ENCODE measurements at places on chromosomes 11 and 22.

GRCh38 chr11:73428227-73428626 lies 52.0 kb downstream of the RELT start:
- no peak for DNase-seq

- no peak for DNase-seq
Observed at GRCh38 chr22:17871726-17872458, 97.6 kb upstream of the BID start.

GRCh38 chr11:26575946-26576345 lies 3.9 kb upstream of the MUC15 start:
- no peak for DNase-seq

- DNase-seq = no peak
Observed at GRCh38 chr11:78070621-78071020, 7.0 kb downstream of the THRSP start.

DNA sequence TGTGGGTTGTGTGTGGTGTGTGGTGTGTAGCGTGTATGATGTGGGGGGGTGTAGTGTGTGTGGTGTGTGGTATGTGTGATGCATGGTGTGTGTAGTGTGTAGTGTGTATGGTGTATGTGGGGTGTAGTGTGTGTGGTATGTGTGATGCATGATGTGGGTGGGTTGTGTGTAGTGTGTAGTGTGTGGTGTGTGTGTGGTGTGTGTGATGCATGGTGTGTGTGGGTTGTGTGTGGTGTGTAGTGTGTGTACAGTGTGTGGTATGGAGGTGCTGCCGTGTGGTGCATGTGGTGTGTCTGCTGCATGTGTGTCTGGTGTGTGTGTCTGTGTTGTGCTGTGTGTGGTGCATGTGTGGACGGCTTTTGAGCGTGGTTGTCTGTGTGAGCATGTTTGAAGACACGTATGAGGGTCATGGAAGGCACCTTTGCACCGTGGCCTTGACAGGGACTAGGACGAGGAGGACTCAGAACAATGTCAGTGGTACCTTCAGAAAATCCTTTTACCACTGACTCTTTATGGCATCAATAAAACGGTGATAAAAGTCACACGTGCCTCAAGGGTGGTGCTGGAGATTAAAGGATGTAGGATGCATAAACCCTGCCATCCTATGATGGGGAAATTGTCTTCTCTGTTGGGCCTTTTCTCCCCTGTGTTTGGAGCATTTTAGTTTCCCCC lies 328.7 kb upstream of the B3GAT1 start:
- no peak for DNase-seq

DNA sequence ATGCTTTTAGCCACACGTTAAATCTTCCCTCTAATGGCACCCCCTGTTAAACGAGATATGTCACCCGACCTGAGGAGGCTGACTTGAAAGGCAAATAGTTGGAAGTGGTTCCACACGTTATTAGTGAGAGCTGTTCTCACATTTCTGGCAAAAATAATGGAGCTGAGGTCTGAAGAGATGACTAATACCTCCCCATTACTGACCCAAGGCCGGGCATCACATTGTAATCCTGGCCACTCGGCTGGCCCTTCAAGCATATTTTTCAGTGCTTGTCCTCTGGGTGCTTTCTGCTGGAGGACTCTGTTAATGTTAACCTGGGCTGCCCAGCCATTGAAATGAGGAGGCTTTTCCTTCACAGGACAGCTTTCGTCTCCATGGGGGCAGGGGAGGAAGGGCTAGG lies 260.0 kb upstream of the CADM1 start:
- DNase-seq = no peak

GRCh38 chr11:108897071-108897481 lies 232.2 kb downstream of the DDX10 start:
- no peak for DNase-seq

- no peak for DNase-seq
Observed at GRCh38 chr22:37407856-37408255, 19.4 kb downstream of the ELFN2 start.

DNA sequence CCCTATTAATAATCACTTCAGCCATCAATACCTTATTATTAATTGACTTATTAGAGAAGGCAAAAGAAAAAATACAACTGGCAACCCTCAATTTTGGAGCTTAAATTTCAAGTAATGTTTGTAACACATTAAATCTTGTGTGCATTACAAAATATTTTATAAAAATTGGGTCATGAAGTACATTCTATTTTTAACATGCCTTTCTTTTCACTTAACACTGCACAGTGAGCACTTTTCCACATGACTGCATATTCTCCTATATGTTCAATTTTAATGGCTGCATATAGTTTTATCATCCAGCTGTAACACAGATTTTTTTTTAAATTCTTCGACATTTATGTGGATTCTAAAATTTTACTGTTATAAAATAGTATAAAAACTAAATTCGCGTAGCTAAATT lies 92.5 kb downstream of the SLC17A6 start:
- no peak for DNase-seq

DNA sequence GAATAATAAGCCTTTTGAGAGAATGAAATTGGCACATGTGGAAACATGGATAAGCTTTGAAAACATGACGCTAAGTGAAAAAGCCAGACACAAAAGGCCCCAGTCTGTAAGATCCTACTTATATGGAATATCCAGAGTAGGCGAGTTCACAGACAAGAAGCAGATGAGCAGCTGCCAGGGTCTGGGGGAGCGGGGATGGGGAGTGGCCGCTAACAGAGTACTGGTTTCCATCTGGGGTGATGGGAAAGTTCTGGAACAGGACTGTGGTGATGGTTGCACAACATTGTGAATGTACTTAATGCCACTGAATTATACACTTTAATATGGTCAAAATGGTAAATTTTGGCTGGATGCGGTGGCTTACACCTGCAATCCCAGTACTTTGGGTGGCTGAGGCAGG lies 126.5 kb downstream of the SPATA19 start:
- DNase-seq = no peak

GRCh38 chr11:78022397-78023396 lies at the start of gene KCTD14:
Gene KCTD14 (minus strand): TSS chr11:78023276. CDS start chr11:78023249, 27 bp downstream.
- no peak for DNase-seq

DNA sequence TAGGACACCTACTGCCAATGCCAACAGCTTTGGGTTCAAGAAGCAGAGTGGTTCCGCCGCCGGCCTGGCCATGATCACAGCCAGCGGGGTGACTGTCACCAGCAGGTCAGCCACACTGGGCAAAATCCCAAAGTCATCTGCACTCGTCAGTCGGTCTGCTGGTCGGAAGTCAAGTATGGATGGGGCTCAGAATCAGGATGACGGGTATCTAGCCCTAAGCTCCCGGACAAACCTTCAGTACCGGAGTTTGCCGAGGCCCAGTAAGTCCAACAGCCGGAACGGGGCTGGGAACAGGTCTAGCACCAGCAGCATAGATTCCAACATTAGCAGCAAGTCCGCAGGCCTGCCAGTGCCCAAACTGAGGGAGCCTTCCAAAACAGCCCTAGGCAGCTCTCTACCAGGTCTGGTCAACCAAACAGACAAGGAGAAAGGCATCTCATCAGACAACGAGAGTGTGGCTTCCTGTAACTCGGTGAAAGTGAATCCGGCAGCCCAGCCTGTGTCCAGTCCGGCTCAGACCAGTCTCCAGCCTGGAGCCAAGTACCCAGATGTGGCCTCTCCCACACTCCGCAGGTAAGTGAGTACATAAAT lies 115.1 kb downstream of the DBX1 start:
- no peak for DNase-seq

DNA sequence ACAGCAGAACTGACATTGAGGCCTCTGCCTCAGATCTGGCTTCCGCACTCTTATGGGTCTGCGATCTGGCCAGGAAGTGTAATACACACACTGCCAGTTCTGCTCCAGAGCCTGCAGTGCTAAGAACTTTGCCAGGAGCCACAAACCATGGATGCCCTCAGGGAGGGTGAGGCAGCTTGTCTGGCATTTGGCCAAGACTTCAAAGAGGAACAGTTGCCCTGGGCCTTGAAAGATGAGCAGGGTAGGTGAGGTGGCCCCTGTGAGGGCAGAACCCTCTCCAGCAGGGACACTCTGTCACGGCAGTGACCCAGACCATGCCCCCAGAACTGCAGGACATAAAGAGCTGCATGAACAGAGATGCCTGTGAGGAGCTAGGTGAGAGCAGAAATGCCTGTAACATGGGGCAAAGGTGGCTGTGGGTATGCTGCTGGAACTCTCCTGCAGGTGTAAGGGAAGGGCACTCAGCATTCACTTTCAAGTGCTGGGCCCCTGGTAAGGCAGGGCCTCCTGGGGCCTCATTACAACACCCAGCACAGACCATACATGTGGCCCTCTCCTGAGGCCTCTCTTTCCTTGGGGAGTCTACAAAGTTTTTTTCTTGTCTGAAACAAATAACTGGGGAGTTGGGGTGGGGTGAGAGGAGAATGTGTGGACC lies 47.3 kb downstream of the NEU3 start:
- DNase-seq = no peak

- no peak for DNase-seq
Observed at GRCh38 chr11:27279460-27279859, 83.6 kb downstream of the CCDC34 start.

DNA sequence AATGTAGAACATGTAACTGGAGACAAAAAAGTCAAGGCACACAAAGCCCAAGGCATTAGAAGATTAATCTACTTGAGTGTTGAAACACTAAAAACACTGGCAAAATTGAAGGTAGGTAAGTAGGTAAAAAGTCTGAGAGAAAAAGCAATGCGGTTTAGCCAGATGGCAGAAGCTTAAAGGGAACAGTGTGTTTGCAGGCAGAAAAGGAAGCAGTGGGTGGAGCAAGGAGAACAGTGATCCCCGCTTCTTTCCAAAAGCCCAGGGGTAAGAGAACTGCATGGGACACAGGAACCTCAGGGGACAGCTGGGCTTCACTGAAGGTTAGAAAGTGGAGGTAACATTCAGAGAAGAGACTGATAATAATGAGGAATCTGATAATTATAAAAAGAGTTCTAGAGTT lies 16.0 kb downstream of the MRE11 start:
- DNase-seq = no peak

DNA sequence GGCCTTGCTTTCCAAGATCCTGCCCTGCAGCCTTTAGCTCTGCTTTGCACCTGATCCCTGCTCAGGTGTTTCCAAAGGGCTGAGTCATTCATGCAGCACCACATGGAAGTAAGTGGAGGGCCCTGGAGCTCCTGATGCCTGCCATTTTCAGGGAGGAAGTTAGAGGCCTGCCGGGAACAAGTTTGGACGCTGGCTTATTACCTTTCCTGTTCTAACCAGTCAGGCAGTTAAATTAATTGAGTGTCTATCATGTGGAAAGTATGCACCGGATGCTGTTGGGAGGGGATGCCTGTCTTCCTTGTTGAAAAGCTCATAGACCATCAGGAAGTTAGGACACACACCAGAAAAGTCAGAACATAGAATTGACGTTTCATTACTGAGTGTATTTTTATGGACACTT lies 73.7 kb upstream of the PLET1 start:
- DNase-seq = no peak

Data from stimulated activated CD4-positive, alpha-beta T cell treated with anti-CD3 and anti-CD28 coated beads, Interleukin-1b, Interleukin-23, amount 100 ng/mL, for 1 hour (primary cell).